AG04449 (cell line): ENCODE measurements at places on chromosomes 2 and 18.

DNA sequence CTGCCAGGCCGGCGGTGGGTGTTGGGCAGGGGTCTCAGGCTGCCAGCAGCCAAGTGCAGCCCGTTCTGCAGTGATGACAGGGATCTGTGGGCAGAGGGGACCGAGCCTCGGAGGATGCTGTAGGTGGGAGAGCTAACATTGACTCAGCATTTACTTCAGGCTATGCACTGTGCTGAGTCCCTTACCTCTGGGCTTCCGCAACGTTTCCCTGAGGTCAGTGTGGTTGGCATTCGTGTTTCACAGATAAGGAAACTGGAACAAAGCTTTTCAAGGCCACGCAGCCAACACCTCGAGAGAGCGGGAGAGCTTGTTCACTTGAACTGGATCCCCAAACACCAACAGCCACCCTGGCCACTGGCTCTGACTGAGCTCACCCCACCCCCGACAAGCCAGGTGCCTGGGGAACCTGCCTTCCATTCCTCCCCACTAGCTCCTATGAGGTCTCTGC lies 839 bp upstream of the GPR148 start:
- no peak for DNase-seq

DNA sequence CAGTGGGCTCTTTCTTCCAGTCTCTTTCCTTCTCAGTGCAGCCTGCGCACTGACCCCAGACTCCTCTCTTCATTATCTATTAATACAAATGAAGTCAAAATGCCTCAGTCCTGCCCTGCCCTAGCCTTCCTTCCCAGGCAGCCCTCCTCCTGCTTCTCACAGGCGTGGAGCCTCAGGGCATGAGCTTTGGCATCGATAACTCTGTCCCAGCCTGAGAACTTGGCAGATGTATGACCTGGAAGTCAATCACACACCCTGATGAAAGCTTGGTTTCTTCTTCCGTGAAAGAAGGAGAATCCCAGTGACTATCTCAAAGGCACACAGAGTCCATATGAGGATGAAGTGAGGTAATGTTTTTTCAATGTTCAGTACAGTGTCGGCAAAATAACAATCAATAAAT lies 600.7 kb upstream of the ID2 start:
- no peak for DNase-seq

DNA sequence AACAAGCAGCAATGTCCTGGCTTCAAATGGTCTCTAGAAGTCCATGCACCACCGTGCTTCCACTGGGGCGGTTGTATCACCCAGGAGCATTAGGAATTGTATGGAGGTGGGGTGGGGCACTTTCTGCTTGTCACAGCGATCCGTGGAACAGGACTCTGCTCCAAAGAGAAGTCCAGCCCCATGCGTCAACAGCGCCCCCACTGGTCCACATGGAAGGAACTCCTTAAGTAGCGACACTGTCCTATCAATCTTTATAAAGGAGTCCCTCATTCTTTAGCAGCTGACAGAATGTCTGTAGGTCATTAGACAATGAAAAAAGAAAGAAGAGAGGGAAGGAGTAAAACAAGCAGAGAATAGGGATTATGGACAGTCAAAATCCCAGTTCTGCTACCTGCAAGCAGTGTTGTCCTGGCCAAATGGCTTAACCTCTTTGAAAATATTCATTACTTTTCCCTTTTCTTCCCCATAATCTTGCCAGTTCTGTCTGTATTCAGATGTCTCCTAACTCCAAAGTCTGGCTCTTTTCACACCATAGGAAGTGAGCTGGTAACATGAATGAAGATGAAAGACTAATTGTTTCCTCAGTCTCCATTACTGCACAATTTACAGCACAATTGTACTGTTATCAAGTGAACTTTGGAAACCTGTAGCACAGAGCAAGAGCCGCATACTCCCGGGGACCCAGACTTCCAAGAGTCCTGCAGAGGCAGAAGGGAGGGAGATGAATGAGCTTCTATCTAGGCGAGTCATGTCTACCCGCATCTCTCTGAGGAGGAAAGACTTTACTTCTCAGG lies 9.9 kb downstream of the NFE2L2 start:
- DNase-seq = no peak

DNA sequence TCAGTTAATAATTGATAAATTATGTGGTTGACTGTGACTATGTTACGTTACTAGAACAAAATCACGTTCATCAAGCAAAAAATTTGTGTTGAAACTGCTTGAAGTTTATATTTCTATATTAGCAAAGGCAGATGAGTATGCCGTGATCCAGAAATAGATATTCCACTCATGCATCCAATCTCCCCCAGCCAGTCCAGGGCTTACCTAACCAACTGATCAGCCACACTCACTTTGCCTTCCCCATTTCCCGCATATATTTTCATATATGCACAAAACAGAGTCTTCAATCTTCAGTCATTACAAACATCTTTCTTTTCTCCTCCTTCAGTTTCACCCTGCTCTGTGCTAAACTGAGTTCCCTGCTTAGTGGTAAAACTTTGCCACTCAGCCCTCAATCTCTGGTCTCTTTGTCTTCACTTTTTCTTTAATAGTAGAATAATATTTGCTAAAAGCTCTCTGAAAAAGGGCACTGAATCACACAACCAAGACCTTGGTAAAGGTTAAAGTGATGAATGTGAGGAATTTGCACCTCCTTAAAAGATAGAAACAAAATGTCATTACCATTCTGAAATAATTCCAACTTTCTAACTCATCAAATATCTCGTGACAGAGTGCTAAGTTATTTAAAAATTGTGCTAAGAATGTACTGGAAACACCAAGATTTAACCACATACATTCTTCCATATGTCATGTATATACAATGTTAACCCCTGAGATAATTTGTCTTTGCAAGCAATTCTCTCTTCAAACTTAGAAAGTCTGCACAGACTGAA lies 893.2 kb upstream of the CRIM1 start:
- DNase-seq = peak; percentile 21

GRCh38 chr2:97723156-97724072 lies 10.0 kb downstream of the ZAP70 start:
- no peak for DNase-seq

- no peak for DNase-seq
Observed at GRCh38 chr2:109398366-109399015, 215.3 kb downstream of the SEPTIN10 start.

DNA sequence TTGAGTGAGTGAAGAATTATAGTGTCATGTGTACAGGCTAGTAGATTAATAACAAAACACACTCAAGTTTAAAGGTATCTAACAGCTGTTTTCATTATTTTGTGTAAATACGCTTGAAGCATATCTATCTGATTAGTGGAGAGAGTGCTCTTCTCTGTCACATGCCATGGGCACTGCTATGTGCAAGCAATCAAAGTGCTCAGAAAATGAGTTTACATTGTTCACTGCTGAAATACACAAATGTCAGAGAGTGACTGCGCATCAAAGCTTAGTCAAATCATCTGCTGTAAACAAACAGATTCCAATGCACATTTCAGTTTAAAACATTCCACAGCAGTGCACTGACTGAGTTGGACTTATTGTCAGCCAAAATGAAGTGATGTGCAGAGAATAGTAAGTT lies 423.4 kb downstream of the ZEB2 start:
- DNase-seq = no peak

DNA sequence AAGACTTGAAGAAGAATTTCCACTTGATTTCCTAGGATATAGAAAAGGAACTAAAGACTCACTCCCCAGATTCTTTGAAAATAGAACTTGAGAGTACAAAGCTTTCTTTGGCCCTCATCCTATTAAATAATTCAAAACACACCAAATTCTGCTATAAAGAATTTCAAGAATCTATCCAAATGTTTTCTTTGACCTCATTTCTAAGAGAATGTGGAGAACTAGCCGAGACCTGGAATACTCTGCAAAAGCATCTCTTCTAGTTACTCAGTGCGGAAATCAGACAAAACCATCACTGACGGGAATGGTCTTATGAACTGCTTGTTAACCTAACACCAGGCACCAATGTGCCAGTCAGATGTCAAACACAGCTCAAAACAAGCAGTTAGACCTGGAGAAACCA lies 44.2 kb upstream of the ARL5A start:
- DNase-seq = no peak
